ENCODE measurements at places on chromosomes 16 and 17.

DNA sequence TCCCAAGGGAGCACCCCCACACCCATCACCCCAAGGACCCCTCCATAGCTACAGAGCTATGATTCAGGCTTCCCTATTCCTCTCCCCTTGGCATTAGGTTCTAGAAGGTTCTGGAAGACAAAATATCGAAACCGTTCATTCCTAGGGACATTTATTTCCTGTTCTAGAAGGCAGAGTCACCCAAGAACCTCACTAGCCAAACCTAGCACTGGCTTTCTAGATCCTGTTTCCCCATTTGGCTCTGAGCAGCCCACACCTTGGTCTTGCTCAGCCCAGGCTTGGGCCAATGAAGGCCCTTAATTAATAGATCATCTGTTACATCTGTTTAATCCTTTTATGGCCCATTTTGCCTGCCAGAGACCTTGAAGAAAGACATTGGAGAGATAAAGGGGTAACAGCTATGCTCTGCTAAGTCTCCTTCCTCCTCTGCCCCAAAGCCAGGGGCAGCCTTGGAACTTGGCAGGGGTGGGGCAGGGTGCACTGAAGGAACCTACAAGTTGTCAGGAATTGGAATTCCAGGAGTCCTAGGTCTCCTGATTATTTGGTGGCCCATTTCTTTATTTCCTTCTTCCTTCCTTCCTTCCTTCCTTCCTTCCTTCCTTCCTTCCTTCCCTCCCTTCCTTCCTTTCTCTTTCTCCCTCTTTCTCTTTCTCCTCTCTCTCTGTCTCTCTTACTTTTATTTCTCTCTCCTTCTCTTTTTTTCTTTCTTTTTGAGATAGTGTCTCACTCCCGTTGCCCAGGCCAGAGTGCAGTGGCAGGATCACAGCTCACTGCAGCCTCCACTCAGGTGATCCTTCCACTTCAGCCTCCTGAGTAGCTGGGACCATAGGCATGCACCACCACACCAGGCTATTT, 8.7 kb upstream of the FZD2 start:
- no peak for DNase-seq

GRCh38 chr16:67514382-67514828, 14.2 kb upstream of the RIPOR1 start:
- DNase-seq: peak; percentile 86

DNA sequence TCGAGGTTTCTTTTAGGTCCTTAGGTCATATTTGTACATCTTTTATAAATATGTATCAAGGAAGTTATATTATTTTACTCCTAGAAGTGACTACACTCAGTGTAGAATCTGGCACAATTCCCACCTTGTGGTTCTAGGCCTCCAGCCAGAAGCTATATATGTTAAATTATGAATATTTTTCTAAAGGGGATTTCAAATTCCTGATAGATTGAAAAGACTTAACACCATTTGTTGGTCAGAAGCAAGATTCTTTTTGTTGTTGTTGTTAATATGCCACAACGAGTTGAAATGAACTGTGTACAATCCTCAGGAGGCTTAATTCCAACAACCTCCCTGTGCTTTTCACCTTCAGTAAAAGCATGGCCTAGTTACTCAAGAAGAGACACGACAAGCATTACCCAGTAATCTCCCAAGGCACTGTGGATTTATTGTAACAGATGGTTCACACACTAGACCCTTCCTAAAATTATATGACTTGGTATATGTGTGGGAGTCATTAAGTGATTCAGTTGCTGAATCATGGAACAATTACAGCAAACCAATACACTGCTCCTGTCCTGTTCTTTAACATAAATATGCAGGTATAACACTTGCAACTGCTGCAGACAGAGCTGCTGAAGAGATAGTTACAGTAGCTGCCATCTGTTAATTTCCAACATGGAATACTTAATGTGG, 964.4 kb upstream of the GOT2 start:
- no peak for DNase-seq

DNA sequence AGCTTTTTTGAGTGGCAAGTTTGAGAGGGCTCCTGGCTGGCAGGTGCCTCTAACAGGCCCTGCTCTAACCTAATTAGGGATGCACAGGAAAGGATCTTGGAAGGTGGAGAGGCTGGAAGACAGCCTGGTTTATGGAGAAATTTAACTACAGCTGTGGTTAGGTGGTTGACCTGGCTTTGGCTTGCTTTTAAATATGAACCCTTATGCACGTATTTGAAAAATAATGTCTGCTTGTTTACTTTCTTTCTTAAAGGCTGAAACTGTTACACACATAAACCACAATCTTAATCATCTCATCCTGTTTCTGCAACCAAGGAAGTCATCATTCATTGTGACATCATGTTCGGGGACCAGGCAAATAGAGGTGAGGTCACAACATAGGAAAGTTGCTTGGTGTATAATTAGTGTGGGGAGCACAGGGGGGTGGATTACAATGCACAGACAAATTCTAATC, 23.1 kb upstream of the DHRS13 start:
- DNase-seq: no peak

DNA sequence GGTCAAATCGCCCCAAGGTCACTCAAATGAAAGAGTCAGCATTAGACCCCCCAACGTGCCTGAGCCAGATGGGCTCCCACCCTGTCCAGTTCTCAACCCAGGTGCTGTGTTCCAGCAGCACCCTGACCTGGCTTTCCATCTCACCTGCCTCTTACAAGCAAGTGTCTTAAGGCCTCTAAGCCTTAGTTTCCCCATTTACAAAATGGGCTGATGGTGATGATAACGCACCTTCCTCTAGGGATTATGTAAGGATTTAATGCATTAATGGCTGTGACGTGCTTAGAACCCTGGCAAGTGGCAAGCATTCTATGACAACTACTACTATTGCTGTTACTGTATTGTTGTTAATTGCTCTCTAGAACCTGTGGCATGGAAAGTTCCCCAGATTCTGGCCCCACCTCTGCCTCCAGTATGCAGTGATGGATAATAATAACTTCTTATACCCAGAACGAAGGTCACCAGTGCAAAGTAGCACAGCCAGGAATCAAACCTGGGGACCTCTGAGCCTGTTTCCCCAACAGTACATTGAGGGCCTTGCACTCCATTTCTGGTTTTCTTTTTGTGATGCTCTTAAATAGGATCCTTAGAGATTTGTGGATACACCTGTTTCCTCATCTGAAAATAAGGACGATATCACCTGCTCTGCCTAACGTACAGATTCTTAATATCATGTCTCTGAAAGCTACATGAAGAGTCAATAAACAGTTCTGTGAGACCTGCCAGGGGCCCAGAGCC, 3.3 kb upstream of the SLC25A39 start:
- peak; percentile 29 for DNase-seq

DNA sequence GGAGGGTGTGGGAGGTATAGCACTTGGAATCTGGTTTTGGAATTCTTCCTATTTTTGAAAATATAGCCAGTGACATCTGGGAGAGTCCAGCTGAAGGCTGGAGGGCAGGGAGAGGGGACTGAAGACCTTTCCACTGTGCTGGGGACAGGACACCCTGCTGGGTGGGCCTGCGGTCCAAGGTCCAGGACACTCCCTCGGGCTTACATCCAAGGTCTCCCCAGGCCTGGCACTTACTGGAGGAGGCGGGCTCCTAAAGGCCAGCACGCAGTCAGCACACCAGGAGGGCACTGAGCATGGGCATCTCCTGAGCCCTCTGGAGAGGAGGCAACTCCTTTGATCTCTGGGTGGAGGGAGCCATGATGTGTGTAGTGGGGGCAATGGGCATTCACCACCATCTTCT, 35.5 kb upstream of the ETV4 start:
- no peak for DNase-seq

DNA sequence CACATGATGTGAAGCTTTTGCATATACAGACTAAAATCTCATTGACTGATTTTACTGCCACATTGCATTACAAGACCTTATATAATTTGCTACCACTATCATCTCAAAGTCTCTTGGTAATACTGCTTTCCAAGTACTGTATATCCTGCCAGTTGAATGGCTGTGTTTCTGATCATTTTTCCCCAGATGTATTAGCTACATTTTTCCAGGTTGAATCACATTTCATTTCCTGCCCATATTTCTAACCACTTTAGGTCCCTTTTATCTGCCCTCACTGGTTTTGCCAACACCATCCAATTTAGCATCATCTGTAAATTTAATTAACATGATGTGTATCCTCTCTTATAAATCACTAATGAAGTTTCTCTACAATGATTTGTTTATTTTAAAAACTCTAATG, 365.7 kb upstream of the PMFBP1 start:
- DNase-seq: no peak

DNA sequence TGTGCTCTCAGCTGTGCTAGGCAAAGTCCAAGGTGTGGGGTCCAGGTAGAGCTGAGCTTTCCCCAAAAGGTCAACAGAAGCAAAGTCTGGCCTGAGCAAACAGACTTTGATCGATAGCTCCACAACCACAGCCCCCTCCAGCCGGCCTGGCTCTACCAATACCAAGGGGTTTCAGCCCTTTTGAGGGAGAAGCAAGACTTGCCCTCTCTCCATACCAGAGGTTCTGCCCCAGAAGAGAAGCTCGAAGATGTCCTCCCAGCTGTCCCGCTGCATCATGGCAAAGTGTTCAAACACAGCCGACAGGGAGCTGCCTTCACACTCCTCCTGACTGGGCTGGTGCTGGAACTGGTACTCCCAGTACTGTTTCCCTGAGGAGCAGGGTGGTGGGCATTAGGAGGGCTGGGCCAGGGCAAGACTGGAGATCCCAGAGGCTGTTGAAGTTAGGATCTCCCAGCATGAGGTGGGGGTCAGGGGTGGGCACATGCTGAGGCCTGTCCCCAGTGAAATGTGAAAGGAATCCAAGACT, 1.7 kb downstream of the VTN start:
- no peak for DNase-seq

- no peak for DNase-seq
These were observed 25.8 kb downstream of the SOX8 start for GRCh38 chr16:1007284-1007850.
